ENCODE measurements at places on chromosomes 3 and 15.

GRCh38 chr15:57591822-57592367, at the start of gene MYZAP:
Gene MYZAP (plus strand): TSS chr15:57591904. CDS start chr15:57592035, 131 bp downstream.
- no peak for DNase-seq

DNA sequence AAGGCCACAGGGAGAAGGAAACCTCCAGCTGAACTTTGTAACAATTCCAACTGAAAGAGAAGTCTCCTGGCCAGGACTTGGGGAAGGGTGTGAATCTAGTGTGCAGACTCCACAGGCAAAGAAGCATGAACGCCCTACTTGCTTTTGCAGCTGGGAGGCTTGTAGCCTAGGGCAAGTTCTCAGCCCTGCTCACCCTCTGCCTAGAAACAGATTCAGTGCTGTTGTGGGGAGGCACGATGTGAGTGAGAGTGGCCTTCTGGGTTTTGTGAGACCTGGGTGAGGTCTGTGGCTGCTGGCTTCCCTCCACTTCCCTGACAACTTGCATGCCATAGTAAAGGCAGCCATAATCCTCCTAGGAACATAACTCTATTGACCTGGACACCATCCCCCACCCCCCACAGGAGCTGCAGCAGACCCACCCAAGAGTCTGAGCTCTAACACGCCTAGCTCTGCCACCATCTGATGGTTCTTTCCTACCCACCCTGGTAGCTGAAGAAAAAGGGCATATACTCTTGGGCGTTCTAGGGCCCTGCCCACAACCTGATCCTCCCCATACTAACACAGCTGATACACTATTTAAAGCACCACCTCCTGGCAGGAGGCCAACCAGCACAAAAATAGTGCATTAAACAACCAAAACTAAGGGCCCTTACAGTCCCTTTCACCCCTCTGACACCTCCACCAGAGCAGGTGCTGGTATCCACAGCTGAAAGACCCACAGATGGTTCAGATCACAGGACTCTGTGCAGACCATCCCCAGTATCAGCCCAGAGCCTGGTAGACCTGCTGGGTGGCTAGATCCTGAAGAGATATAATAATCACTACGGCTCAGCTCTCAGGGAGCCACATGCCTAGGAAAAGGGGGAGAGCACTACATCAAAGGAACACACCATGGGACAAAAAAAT, 426.5 kb downstream of the IGSF11 start:
- DNase-seq, result no peak

GRCh38 chr3:131535596-131535995, 32.8 kb upstream of the MRPL3 start:
- DNase-seq, result no peak

DNA sequence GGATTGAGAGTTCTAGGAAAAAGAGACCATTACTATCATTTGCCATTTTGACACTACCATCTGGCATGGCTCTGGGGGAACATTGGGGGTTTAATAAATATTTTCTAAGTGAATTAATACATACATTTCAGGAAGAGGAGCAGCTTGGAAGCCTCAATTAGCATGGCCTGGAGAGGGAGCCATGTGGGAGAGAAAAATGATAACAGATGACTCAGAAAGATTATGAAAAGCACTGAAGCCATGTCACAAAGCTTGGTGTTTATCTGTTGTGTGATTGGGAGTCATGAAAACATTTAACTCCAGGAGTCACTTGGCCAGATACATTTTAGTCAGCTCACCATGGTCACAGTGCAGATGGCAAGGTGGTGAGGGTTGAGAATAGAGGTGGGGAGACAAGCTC, 121.0 kb downstream of the SSR3 start:
- DNase-seq, result no peak

DNA sequence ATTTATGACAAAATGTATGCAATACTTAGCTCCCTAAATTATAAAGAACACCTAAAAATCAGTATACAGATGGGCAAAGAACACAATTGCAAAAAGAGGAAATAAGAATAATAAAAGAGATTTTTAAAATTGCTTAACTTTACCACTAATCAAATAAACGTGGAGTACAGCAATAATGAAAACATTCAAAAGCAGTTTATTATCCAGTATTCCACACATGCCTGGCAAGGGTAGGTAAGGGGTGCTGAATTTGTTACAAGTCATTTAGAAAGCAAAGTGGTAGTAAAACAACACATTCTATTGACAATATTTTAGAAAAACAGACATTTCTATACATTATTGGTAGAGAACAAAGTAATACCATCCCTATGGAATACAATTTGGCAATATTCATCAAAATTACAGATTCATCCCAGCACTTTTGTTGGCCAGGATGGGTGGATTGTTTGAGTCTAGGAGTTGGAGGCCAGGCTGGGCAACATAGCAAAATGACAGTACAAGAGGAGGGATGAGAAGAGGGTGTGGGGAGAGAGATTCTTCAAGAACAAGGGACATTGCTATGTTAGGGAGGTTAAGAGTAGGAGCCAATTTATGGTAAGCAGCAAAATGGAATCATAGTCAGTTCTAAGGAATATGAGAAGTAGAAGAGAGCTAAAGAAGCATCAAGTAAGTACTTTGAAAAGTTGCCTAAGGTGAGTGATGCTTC, 3.7 kb upstream of the ACKR4 start:
- no peak for DNase-seq

- no peak for DNase-seq
Observed at GRCh38 chr15:101016581-101016980, 97.4 kb downstream of the LRRK1 start.

DNA sequence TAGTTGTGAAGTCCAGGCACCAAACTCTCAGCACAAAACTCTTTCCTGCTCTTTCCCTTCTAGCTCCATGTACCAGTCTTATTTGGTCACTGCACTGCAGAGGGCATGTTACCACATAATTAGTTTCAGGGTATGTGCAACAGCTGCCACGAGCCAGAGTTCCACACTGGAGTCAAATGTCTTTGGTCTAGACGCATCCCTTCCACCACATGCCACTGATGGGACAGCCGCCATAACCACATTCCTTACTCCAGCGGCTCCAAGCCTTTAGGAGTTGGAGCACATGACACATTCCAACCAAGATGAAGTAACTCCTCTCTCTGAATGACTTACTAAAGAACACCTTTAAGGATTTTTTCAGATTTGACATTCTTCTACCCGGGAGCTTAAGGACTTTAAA, 153.4 kb downstream of the ERC2 start:
- no peak for DNase-seq

- no peak for DNase-seq
Observed at GRCh38 chr3:100081986-100082692, 32.2 kb downstream of the FILIP1L start.

- DNase-seq, result no peak
Observed at GRCh38 chr3:110736332-110736731, 335.3 kb upstream of the NECTIN3 start.

DNA sequence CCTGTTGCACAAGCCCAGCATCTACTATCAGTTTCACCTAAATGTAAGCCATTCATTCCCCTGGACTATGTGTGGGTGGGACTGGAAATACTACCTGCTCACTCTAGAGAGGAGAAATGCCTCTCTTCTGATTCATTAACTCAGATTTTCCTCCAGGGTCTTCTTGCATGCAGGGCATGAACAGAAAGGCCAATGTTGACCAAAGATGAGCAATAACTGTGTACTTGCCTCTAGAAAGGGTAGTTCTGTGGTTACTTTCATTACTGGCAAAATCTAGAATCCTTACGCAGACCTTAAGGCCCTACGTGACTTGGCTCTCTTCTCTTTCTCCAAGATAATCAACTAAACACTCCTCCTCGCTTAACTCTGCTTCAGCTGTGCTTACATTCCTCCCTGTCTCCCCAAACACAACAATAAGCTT, 81.4 kb upstream of the PSMD6 start:
- DNase-seq, result no peak

- DNase-seq, result no peak
Observed at GRCh38 chr3:144859161-144859560, 887.5 kb downstream of the DIPK2A start.

DNA sequence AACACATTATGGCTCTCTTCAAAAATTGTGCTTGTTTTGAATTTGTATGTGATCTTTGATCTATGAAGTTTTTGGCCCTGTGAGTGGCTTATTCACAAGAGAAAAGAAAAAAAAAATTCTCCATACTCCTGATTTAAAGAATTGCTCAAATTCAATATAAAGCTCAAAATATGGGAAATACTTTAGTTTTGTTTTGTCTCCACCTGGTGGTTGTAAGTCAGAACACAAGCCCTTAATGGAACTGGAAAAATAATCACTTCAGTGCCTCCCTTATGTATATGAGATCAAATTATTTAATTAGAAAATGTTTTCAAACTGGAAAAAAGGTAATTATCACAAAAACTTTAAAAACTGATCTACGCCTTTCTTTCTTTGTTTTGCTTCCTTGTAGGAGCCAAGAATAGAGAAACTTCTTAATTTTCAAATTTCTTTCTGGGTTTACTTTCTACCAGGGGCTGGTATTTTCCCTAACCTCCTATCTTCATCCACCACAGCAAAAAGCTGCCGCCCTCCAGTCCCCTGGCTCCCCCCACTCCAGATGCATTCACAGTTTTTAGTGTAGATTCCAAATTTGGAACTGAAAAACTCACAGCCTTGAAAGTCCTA, 50.6 kb downstream of the SERP1 start:
- DNase-seq, result no peak

GRCh38 chr3:157436583-157437291, at the start of gene PTX3:
Gene PTX3 (plus strand): TSS chr3:157436850. CDS start chr3:157436934, 84 bp downstream.
- DNase-seq, result peak; percentile 75

- no peak for DNase-seq
Observed at GRCh38 chr3:161420746-161421145, 49.4 kb upstream of the SPTSSB start.

- DNase-seq, result no peak
Observed at GRCh38 chr3:71628522-71628921, 45.0 kb upstream of the FOXP1 start.

DNA sequence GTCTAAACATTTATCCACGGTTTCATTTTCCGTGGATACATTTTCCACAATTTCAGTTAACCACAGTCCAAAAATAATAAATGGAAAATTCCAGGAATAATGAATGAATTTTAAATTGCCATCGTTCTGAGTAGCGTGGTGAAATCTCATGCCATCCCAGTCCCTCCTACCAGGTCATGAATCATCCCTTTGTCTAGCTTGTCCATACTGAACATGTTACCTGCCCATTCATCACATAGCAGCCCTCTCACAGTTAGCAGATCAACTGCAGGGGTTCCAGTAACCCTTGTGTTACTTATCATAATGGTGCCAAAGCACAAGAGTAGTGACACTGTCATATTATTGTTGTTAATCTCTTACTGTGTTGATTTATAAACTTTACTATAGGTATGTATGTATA, 124.5 kb downstream of the GSK3B start:
- DNase-seq, result no peak

GRCh38 chr3:187719628-187720336, 17.4 kb upstream of the RTP2 start:
- DNase-seq, result no peak

GRCh38 chr15:68113273-68113672, 59.2 kb downstream of the PIAS1 start:
- no peak for DNase-seq

GRCh38 chr3:100105501-100105900, 8.8 kb downstream of the FILIP1L start:
- no peak for DNase-seq

GRCh38 chr15:90585863-90586262, 56.1 kb downstream of the CRTC3 start:
- no peak for DNase-seq

DNA sequence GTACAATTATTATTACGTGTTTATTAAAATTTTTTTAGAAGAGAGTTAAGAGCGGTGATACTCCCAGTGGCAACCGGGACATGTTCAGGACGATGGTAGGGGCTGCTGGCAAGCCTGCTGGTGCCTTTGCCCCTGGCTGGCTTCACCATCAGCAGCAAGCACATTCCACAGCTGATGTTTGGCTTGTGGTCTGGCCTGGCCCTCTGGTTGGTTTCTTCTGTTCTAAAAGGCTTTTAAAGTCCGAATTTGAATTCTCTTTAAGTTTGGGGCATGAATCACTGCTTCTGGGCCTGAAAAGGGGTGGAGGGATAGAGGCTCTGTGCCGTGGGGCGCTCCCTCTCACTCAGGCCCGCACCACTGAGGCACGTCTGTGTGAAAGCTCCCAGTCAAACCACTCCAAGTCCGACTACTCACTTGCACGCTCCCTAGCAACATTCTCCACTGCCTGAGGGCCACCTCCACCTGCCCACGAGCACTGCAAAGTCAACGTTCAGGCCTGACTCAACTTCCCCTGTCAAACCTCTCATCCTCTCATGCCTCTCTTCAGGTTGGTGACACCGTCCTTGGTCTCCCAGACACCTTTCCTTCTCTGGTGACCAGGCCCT, 10.1 kb downstream of the ITGA11 start:
- DNase-seq, result peak; percentile 66

DNA sequence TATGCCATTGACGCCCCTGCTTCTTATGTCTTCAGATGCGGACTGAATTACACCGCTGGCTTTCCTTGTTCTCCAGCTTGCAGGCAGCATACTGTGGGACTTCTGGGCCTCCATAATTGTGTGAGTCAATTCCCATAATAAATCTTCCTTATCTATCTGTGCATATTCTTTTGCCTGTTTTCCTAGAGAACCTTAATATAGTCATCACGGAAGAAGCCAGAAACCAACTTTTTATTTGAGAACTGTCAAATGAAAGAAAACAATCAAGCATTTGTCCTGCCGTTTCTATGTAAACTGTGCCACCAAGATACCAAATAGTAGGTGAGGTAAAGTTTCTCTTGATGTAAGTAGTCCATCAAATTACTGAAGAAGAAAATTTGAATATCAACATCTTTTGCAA, 51.8 kb upstream of the B3GALNT1 start:
- no peak for DNase-seq

DNA sequence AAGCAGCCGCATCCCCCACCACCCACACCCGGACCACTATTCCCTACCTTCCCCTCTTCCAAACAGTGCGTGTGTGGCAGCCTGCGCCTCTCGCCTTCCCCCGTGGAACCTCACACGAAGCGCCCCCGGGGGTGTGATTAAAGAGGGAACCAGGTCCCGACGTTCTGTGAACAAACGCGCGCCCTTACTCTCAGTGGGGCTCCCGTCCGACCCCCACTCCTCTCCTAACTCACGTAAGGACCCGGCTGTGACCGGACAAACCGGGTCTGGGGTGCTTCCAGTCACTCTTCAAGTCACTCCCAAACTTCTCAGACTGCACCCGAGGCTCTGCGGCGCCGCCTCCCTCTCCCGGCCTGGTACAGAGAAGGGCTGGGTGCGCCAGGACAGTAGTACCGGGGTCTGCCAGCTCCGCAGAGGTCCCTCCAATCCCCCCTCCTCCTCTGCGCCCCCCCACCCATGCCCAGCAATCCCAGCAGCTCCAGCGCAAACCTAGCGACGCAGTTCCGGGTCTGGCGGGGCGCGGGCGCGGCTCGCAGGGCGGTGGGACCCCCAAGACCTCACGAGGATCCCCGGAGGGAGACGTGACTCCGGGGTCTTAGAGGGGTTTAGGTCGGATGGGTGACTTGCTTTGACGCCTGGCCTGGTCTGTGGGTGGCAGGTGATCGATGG, 574 bp downstream of the DUOXA1 start:
- no peak for DNase-seq

- no peak for DNase-seq
Observed at GRCh38 chr3:114307832-114308231, 14.0 kb downstream of the TIGIT start.

GRCh38 chr15:47743886-47744285, 26.6 kb downstream of the SEMA6D start:
- DNase-seq, result no peak

All from coronary artery (tissue), 2 donors.